ENCODE measurements at places on chromosomes 11 and 22. TPM values are rescaled to one million over a fixed set of nuclear protein-coding genes. Genes with fewer than 3 reads are reported as not detected.

The ZNRD2 gene
- 26.7 TPM for total RNA-seq

The TIRAP gene
- 9.5 TPM for total RNA-seq

The PAX6 gene
- not detected for total RNA-seq

The EXT2 gene
- total RNA-seq, result 39.0 TPM

The MPZL3 gene
- total RNA-seq, result 2.3 TPM

The E2F8 gene
- total RNA-seq, result 4.2 TPM

The HEPHL1 gene
- total RNA-seq, result not detected

GRCh38 chr11:19895776-19896175, 183.1 kb downstream of the NAV2 start:
- H3K27me3 ChIP-seq, result no peaks in the 10 kb centered on the region
- H3K4me1 ChIP-seq, result no peaks in the 10 kb centered on the region
- no peak overlapping the region for H3K27ac ChIP-seq

DNA sequence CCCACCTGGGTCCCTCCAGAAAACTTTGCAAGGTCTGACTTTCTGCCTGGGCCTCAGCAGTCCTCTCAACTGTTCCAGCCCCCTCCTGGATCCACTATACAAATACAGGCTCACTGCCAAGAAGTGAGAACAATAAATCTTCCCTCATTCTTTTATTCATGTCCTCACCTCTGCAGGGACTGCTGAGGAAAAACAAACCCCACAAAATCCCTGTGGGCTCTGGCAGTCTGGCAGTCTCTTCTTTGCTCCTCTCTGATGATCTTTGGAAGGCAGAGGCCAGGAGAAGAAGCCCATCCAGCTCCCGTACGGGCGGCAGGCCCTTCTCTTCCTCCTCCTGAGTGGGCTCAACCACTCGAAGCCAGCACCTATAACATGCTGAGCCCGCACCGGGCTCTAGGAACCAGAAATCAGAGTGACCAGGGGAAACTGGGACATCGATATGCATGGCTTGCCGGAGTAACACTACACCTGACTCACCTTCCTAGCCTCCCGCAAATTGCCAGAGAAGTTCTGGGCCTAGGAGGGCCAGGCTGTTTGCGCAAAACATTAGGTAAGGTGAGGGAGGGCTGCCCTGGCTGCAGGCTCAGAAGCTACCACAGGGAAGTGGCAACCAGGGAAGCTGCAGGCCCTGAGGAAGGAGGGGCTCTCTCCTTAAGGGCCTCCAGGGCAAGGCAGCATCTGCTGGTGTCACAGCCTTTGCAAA, 24.2 kb downstream of the TMPRSS5 start:
- no peaks in the 10 kb centered on the region for H3K4me1 ChIP-seq
- no peak overlapping the region for H3K4me3 ChIP-seq
- no peak overlapping the region for H3K27ac ChIP-seq
- H3K36me3 ChIP-seq, result no peaks in the 10 kb centered on the region

DNA sequence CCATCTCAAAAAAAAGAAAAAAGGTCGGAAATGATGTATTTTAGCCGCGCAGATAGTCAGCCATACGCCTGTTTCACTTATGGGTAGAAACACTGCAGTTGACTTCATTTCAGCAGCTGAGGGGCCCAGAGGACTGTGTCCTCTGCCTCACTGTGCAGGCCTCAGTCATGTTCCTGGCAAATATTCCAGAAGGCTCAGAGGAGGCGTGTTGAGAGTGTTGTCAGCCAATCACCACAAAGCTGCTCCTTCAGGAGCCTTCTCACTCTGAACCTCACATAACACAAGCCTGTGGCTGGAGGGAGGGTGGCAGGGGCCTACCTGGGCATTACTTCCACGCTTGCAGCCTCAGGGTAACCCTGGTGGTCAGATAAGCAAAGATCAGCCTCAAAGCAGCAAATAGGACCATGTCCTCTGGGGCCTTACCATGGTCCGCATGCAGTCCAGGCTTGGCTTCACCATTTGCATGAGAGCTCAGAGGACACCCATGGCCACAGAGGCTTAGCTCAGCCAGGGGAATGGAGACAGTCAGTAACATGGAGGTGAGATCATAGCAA, 17.3 kb upstream of the TREH start:
- H3K27ac ChIP-seq, result no peak overlapping the region
- no peaks in the 10 kb centered on the region for H3K4me1 ChIP-seq
- no peaks in the 10 kb centered on the region for H3K27me3 ChIP-seq
- H3K4me3 ChIP-seq, result no peak overlapping the region

DNA sequence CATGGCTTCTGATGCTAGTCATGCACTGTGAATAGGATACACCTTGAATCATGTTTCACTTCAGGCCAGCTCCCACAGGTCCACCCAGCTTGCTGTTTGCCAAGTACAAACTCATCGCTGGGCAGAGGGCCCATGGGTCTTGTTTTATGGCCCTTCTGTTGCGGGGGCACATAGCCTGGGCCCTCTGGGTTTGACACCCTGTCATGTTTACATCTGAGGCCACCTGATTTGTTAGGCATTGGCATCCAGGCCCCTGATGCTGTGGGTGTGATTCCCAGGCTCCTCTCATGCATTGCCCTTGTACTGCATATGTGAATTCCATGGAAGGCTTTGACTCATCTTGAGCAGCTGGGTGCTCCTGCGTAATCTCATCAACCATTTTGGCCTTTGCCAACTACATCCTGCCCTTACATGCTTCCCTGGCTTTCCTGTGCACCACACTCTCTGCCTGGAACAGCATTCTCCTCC, 32.6 kb downstream of the PPFIBP2 start:
- no peak overlapping the region for H3K4me3 ChIP-seq
- H3K27ac ChIP-seq, result no peak overlapping the region
- H3K4me1 ChIP-seq, result peaks cover 3% of the 10 kb centered on the region
- DNase-seq, result no peak
- H3K36me3 ChIP-seq, result no peaks in the 10 kb centered on the region
- H3K27me3 ChIP-seq, result no peaks in the 10 kb centered on the region

- no peak overlapping the region for H3K27ac ChIP-seq
- H3K27me3 ChIP-seq, result no peaks in the 10 kb centered on the region
- peaks cover 1% of the 10 kb centered on the region for H3K4me1 ChIP-seq
Measured at GRCh38 chr22:25827415-25827814, 85.4 kb downstream of the MYO18B start.

DNA sequence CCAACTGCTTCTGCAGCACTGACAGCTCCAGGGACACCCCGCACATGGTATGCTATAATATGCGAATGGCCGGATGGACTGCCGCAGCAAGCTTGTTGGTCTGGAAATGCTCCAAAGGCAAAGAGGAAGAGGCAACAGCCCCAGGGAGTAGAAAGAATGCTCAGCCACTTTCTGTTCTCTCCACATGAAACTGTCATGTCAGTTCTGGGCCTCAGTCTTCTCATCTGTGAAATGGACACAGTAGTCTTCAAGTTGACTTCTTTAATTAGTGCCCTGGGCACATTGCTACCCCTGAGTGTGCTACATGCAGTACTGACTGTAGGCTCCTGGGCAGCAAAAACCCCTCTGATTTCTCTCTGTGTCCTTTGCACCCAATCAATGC, 19.9 kb downstream of the IL10RA start:
- H3K4me1 ChIP-seq, result peaks cover 38% of the 10 kb centered on the region
- DNase-seq, result no peak
- H3K4me3 ChIP-seq, result no peak overlapping the region
- H3K27me3 ChIP-seq, result no peaks in the 10 kb centered on the region
- no peak overlapping the region for H3K27ac ChIP-seq

DNA sequence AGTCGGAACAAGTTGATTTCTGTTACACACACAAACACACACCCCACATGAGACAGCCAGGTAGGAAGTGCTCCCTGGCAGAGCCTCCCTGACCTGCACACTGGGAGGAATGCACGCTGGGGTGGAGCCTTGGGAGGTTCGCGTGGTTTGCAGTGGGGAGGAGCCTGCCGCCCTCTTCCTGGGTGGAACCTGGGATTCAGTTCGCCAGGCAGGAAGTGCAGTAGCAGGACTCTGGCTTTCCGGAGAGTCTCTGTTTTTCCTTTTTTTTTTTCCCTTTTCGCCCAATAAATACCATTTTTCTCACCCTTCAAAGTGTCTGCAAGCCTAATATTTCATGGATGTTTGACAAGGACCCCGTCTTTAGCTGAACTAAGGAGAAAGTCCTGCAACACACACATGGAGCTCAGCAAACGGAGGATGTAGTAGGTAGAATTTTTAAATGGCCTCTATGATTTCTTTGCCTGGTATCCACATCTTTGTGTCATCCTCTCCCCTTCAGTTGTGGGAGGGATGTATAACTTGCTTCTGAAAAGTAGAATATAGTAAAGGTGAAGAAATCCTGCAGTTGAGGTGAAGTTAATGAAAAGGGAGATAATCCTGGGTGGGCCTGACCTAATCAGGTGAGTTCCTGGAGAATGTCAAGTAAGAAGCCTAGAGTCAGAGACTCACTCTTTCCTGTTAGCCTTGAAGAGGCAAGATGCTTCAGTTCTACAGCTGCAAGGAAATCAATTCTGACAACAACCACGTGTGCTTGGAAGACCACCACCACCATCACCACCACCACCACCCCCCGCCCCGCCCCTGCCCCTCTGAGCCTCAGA, 72.9 kb downstream of the PIWIL4 start:
- no peaks in the 10 kb centered on the region for H3K36me3 ChIP-seq
- no peaks in the 10 kb centered on the region for H3K27me3 ChIP-seq
- no peak overlapping the region for H3K27ac ChIP-seq
- no peak overlapping the region for H3K4me3 ChIP-seq
- peak; percentile 13 for DNase-seq
- peaks cover 7% of the 10 kb centered on the region for H3K4me1 ChIP-seq

GRCh38 chr11:86395061-86395551, 20.4 kb downstream of the CCDC81 start:
- H3K27ac ChIP-seq, result no peak overlapping the region
- peak; percentile 36 for DNase-seq
- H3K4me1 ChIP-seq, result no peaks in the 10 kb centered on the region
- no peak overlapping the region for H3K4me3 ChIP-seq
- no peaks in the 10 kb centered on the region for H3K27me3 ChIP-seq
- H3K36me3 ChIP-seq, result no peaks in the 10 kb centered on the region

DNA sequence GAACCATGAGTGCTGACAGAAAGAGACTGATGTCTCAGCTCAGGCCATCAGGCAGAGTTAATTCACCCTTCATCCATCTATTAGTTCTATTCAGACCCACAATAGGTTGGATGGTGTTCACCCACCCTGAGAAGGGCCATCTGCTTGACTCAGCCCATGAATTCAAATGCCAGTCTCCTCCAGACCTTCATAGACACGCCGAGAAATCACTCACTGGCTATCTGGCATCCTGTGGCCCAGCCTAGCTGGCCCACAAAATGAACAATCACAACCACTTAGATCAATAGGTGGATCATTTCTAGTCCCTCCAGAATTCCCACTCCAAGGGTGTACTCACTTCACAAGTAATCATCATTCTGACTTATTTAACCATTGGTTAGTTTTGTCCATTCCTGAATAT, 58.2 kb downstream of the MYEOV start:
- no peaks in the 10 kb centered on the region for H3K4me1 ChIP-seq
- DNase-seq, result no peak
- H3K4me3 ChIP-seq, result no peak overlapping the region
- H3K27ac ChIP-seq, result no peak overlapping the region
- H3K36me3 ChIP-seq, result no peaks in the 10 kb centered on the region

DNA sequence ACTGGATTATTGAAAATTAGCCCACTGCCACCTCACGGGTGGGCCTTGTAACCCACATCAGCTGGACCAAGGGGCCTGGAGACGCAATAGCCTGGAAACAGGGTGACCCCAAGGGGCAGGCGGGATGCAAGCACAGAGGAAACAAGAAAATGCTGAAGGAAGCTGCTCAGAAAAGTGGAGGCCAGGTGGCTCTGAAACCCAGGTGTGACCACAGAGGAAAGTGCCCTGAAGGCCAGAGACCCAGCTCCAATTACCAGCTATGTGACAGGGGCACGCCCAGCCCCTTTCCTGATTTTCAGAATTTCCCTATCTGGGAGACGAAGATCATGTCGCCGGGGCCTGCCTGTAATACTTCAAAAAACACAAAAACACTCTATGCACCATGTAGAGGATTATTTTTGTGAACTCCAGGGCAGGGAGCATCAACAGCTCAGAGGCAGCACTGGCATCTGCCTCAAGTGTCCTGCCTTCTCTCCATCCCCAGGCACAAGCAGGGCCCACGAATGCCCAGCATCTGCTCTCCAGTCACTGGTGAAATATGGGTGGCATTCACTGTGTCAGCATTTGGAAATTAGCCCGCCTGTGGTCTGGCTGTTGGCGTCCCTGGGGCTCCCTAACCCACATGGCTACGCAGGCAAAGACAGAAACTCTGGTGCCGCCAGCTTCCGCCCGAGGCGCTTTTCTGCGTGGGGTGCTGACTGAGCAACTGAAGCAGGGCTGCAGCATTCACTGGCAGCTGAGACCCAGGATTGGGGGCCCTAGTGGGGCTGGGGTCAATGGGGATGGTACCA, 6.3 kb downstream of the KCNJ1 start:
- H3K4me1 ChIP-seq, result peaks cover 13% of the 10 kb centered on the region
- H3K27ac ChIP-seq, result no peak overlapping the region
- H3K36me3 ChIP-seq, result no peaks in the 10 kb centered on the region
- no peak for DNase-seq

- no peak overlapping the region for H3K4me3 ChIP-seq
- DNase-seq, result no peak
- no peaks in the 10 kb centered on the region for H3K27me3 ChIP-seq
- H3K27ac ChIP-seq, result no peak overlapping the region
Measured at GRCh38 chr11:9210224-9210921, 54.8 kb downstream of the DENND5A start.

- H3K27ac ChIP-seq, result no peak overlapping the region
- H3K36me3 ChIP-seq, result no peaks in the 10 kb centered on the region
- DNase-seq, result no peak
- H3K27me3 ChIP-seq, result no peaks in the 10 kb centered on the region
- H3K4me3 ChIP-seq, result no peak overlapping the region
Measured at GRCh38 chr22:28548406-28548805, 131.2 kb downstream of the TTC28 start.

GRCh38 chr22:46115755-46116490, 34.4 kb upstream of the PPARA start:
- peaks cover 27% of the 10 kb centered on the region for H3K36me3 ChIP-seq
- H3K27ac ChIP-seq, result peak overlapping the region; percentile 85
- DNase-seq, result no peak
- no peaks in the 10 kb centered on the region for H3K27me3 ChIP-seq
- H3K4me1 ChIP-seq, result peaks cover 71% of the 10 kb centered on the region
- H3K4me3 ChIP-seq, result no peak overlapping the region

GRCh38 chr11:66011239-66011784, 496 bp upstream of the CST6 start:
- peak overlapping the region; percentile 25 for H3K4me3 ChIP-seq
- no peak for DNase-seq
- H3K27ac ChIP-seq, result no peak overlapping the region
- no peaks in the 10 kb centered on the region for H3K36me3 ChIP-seq
- no peaks in the 10 kb centered on the region for H3K4me1 ChIP-seq
- peaks cover 29% of the 10 kb centered on the region for H3K27me3 ChIP-seq

DNA sequence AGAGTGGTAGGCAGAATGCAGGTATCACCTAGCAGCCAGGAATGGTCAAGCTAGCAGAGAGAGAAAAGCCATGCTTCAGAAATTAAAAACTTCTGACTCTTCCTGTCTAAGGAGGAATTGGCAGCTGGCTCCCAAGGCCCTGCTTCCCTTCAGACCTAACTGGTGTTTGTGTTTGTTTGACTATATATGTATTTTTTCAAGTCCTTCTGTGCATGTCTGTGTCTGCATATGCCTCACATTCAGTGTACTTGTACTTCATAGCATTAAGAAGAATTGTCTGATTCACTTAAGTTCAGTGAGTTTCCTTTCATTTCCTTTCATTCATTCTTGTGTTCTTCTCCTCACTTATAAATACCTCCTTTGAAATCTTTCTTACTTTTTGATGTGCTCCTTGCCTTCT, 109.0 kb upstream of the RRM1 start:
- no peaks in the 10 kb centered on the region for H3K27me3 ChIP-seq
- H3K27ac ChIP-seq, result no peak overlapping the region
